ENCODE measurements at places on chromosomes 6 and 20.
A peak's percentile ranks its signal among the peaks of the same experiment; 100 is the strongest.

- DNase-seq, result no peak
Measured at GRCh38 chr6:138418118-138418742, 14.2 kb downstream of the HEBP2 start.

GRCh38 chr6:152673236-152673635 lies 24.5 kb upstream of the MYCT1 start:
- DNase-seq, result no peak

DNA sequence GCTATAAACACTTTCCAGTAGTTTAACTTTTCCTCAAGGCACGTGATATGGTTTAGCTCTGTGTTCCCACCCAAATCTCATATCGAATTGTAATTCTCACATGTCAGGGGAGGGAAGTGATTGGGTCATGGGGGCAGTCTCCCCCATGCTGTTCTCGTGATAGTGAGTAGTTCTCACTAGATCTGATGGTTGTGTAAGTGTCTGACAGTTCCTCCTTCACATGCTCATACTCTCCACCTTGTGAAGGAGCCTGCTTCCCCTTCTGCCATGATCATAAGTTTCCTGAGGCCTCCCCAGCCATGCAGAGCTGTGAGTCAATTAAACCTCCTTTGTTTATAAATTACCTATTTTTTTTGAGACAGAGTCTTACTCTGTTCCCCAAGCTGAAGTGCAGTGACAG lies 127.9 kb downstream of the DTNBP1 start:
- DNase-seq, result no peak

DNA sequence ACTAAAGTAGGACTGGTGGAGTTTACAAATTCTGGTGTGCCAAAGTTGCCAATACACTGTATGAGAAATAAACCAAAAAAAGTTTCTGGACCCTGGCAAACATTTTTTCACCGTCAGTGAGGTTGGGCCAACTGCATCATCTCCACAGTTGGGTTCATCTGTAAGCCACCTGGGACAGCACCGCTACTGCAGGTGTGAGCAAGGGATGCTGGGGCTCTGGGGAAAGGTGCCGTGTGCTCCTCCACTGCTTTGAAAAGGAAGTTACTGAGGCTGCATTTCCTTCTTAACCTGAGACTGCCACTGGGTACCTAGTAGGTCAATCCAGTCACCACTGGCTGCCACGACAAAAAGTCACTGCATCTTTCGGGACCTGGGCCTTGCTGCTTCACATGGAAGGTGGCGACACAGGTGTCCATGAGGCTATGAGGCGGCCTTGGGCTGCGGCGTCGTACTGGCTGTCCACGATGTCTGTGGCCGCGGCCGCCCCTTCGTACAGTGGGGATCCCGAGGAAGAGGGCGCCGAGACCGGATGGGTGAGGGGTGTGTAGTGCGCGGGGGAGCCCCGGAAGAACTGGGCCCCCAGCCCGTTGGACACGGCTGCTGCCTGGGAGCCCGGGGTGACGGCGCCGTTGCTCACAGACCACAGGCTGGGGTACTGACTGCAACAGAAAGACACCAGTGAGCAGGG lies 9.6 kb downstream of the TBXT start:
- DNase-seq, result no peak

DNA sequence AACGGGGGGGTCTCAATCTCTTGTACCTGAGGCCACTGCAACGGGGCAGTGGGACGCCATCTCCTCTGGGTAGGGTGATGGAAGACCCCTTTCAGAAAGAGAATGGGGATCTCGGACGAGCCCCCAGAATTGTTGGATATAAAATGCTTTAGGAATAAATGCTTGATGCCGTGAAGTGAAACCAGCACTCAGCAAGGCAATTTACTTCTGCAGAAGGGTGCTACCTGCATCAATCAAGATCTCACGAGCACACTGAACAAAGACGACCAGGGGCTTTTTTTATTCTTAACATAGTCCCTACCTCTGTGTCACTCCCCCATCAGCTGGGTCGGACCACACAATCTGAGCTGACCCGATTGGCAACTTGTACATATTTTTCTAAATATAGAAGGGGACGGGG lies 203.6 kb upstream of the TBX18 start:
- no peak for DNase-seq

- DNase-seq, result no peak
Measured at GRCh38 chr6:130090796-130091195, 72.4 kb downstream of the L3MBTL3 start.

DNA sequence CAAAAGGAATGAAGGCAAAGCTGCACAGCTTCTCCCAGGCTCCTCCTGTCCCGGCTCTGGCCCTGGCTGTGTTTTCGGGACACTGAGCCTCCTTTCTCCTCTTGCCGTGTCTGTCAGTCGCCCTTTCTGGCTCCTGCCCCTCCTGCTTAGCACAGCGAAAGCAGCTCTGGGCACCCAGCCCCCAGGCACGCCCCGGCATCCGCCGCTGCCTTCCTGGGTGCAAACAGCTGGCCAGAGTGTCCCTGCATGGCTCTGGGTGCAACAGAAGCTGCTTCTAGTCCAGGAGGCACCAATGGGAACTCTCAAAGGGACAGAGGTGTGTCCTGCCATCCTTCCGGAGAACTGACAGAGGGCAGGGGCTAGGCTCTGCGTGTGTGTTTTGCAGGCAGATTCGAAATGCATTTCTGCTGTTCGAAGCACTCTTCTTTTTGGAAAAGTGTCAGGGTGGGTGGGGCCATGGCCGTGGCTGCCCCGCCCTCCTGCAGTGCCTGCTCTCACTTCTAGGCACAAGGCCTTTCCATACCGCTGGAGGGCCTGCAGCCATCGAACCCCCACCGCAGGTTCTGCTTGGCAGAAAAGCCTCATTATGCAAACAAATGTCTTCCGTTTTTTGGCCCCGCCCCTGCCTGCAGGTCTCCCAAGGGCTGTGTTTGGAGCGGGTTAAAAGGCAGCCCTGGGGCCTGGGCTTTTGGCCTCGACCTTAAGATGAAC lies 15.5 kb downstream of the COL9A3 start:
- peak; percentile 54 for DNase-seq

- DNase-seq, result no peak
Measured at GRCh38 chr20:41938353-41938752, 320.2 kb upstream of the CHD6 start.

- no peak for DNase-seq
Measured at GRCh38 chr6:40485300-40485699, 101.9 kb downstream of the LRFN2 start.

DNA sequence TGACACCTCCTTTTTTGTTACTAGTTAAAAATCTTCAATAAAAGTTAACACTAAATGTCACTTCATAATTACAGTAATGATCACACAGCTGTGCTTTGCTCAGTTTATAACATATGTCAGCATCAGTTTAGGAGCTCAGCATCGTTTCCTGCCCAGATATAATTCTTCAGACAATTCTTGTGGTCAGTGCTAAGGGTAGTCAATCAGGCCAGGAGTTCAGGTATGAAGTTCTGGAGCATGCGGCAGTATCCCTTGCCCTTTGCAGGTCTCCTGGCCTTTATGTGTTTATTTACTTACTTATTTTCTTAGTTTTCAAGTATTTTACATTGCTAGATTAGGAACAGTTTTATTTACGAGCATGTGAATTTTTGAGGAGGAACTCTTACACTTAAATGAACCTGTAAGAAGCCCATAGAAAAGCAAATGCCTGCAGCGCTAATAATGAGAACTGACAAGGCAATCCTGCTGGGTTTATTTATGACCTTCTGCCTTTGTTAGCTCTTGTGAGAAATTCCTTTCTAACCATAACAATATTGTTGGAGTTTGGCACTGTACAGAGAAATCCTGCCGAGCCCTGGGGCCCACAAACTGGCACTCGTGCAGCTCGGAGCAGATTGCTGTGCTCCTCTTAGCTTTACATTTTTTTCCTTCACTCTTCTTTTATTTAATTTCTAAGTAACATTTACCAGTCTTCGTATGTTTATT lies 252.8 kb downstream of the TMEM242 start:
- peak; percentile 42 for DNase-seq

DNA sequence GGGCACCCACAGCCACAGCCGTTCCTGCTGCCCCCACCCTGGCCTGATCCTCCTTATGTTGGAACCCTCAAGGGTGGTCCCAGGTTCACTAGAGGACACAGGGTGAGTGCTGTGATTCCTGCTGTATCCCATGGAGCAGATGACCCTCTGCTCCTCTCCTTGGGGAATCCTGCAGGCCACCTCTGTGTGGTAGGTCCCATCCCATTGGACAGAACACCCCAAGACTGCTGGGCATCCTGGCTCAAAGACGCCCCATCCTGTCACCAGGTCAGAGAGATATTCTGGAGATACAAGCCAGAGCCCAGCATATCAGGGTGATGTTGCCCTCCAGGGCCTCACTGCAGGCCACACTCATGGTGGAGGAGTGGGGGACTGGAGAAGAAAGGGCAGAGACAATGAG lies 28.4 kb downstream of the HLA-A start:
- DNase-seq, result no peak

DNA sequence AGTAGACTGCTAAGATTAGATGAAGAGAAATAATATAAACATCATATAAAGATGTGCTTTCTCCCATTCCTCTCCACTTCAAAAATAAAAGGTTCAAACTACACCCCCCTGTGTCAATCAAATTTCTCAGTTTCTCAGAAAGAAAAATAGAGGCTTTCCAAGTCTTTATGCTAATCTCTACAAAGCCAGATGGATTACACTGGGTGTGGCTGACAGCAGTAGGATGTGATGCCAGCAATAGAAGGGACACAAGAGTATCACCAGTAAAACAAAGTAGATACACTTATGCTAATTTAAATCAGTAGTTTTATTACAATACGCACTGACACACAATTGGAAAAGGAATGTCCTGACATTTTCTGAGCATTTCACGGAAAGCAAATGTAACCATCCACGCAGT lies 353.4 kb downstream of the RNGTT start:
- no peak for DNase-seq

DNA sequence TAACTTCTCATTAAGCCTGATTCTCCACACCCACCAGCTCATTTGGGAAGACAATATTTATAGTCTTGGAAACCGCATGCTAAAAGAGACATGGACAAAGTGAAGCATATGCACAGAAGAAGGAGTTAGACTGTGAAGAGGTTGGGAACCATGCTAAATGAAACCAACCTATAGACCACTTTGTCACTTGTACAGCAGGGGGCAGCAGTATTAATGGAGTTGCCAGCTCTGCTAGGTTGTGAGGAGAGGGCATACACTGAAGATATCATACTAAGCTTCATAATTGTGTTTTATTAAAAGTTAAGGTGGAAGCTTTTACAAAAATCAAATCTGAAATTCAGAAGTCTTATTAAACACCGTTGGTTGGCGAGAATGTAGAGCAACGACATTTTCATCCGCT lies 38.3 kb upstream of the HMGCLL1 start:
- DNase-seq, result no peak

DNA sequence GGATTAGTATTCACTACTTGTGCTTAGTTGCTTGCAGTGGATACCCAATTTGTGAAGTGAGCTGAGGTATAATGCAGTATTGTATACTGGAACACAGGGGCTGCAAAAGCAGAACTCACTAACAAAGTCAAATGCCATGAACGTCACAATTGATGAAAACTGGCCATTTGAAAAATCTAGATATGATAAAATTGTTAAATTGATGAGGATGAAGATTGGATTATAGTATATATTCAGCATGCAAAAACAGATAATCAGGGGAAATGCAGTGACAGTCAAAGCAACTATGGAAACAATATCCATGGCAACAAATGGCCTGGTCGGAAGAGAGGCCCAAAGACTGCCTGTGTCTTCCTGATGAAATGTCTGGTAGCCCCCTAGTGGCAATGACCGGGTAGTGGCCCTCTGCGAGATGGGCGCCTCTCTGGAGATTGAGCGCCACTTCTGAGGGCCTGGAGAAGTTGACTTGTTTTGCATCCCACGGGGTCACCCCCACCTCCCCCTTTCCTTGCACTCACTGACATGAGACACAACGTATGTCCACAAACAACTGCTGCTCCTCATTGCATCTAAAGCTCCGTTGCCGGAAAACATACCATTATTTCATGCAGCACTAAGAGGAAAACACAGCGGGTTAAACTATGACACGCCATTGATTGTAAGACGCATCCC lies 43.6 kb downstream of the C6orf15 start:
- peak; percentile 82 for DNase-seq

DNA sequence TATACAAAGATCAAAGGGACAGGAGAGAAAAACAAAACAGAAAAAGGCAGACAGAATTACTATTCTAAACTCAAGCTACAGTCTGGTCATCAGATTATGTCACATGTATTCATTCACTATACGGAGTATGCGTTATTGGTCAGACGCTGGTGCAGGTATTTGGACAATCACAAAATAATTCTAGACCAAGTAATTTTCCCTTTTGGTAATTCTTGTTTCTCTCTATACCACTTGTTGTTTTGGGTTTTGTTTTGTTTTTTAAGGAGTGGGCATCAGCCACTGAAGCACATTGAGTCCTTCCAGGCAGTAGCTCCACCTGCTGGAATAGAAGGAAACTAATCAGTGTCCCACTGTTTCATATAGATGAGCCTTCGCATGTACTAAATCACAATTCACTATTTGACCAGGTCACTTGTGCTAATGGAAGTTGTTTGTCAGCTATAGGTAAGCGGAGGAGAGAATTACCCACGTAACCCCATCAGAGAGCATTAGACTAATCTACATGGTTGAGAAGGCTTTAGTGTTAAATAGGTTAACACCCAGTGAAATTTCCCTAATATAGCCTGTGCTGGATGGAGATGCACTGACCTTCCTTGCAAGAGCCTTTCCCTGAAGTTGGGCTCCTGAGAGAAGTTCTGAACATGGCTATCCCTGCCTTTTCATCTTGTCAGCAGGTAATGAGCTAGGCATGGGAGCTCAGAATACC lies 77.9 kb downstream of the TNFAIP3 start:
- DNase-seq, result no peak

DNA sequence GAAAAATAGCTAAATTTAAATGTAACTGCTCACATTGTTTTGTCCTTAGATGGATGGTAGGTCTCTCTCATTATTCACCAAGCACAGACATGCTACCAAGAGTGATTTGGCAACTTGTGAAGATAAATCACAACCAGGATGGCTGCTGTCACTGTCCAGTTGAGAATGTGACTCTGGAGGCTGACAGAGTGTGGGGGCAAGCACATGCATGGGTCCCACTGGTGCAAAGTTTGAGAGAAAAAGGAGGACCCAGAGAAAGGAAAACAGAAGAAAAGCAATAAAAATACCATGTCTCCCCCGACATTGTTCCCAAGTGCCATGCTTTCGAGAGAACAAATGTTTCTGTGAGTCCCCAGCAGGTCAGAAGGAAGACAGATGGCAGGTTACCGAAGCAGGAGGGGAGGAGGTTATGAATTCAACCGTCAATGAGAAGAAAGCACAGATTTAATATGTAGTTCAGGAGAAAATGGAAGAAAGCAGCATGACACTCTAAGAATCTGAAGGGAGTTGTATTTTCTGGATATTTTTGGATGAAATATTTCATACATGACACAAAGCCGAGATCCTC lies 73.0 kb upstream of the TSHZ2 start:
- no peak for DNase-seq

DNA sequence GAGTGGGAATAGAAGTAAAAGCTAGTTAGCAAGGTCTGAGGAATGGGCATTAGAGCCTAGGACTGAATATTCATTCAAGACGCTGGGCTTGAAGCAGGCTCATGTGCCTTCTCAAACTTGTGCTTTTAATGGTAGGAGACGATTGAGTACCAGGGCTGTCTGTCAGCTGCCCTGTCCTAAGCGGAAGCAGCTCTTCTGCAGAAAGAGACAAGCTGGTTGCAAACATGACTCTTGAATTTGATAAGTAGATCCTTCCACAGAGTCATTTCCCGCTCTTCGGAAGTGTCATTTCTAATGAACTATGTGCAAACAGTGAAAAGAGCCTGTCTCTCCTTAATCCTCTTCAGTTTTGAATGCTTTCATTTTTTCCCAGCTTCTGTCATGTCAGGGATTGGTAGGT lies 176.4 kb downstream of the TFAP2B start:
- DNase-seq, result no peak

Data from stomach (tissue), 19 donors.